HCEC 1CT (cell line): ENCODE measurements at places on chromosomes 12 and 14.

DNA sequence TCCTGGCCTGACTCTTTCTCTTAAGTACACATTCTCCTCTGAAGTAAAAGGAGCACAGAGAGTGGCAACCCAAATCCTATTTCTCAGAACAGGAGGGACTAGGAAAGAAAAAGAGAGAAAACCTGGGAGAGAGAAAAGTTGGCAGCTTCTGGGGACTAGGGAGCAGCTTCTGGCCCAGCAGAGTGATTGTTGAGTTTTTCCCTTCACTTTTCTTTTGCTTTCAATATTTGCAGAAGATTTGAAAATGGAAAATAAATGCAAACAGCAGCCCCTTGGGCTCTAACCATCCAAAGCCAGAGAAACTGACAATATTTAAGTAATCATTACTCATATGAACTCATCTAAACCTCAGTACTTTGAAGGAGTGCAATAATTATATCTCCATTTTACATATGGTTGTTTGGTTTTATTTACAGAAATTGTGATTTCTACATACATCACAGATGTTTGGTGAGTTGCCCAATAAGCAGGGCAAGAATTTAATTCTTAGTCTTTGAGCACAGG is 28.8 kb upstream of the IGF1 start:
- DNase-seq = no peak

DNA sequence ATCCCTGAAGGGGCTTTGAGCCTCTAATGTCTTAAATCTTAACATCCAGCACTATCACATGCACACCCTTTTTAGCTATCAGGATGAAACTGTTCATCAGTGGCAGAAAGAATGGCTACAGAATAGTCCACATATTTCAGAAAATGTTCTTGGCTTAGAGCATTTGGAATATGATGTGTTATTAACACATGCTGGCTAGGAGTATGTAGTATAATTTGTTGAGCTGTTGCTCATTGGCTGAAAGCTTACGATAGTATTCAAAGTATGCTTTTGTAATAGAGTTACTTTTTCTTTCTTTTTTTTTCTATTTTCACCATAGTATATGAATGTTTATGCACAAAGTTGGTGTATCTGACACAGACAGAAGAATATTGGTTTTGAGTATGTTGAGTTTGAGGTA is 55.1 kb downstream of the MNAT1 start:
- DNase-seq = no peak

DNA sequence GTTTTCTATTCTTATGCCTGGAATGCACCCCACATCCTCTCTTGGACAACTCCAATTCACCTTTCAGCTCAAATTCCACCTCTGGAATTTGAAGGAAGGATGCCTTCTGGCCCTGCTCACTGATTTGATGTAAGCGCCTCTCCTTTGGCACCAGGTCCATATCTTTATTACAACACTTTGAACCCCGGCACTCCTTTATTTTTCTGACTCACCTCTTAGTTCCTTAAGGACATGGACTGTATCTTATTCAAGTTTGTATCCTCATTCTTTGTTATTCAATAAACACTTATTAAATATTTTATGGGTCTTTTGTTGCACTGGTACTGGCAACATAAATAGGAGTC is 3.1 kb downstream of the GALC start:
- no peak for DNase-seq

GRCh38 chr14:38261620-38262019 is 5.7 kb upstream of the CLEC14A start:
- no peak for DNase-seq
